ENCODE measurements at places on chromosomes 2 and 18.

GRCh38 chr2:37263839-37264238 lies 32.4 kb downstream of the NDUFAF7 start:
- no peak for DNase-seq

DNA sequence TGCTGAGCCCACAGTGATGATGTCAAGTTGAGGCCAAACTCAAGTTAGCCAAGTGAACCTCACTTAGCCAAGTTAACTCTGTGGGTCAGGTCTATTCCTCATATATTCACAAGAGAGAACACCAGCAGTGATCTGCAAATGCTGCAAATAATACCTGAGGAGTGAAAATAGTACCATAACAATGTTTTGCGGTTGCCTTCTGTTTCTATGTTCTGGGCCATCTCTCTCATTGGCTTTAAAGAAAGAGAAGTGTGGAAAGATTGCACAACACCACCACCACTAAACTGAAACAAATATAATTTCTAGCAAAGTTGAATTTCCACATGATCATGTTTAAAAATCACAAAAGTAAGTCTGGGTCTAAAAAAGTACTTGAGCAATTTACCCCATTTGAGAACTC lies 211.1 kb upstream of the GALNT5 start:
- no peak for DNase-seq

DNA sequence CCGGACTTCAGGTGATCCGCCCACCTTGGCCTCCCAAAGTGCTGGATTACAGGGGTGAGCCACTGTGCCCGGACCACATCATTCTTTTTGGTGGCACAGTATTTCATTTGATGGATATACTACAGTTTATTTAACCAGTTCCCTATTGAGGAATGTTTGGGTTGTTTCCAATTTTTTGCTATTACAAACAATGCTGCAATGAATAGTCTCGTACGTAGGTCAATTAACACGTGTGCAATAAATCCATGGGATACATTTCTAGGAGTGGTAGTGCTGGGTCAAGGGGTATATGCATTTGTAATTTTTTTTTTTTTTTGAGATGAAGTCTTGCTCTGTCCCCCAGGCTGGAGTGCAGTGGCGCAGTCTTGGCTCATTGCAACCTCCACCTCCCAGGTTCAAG lies 28.4 kb upstream of the XPO1 start:
- no peak for DNase-seq

GRCh38 chr2:209473930-209474419 lies 50.1 kb downstream of the MAP2 start:
- no peak for DNase-seq

GRCh38 chr2:157433394-157433793 lies 10.5 kb downstream of the CYTIP start:
- DNase-seq: no peak

DNA sequence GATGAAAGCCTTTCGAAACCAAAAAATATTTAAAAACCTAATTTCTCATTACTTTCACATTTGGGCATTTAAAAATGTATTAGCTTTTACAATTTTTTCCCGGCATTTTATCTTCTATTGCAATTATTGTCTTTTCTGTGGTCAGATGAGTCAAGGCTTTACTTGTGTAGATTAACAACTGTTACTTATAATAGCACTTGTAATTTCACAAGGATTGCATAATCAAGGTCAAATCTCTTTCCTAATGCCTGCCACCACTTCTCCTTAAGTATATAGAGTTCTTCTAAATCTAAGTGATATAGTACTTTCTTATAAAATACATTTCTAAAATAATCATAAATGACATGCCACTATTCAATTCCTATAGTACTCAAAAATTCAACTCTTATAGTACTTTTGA lies 67.2 kb downstream of the SLC8A1 start:
- no peak for DNase-seq
